ENCODE measurements at places on chromosomes 12 and 14. TPM values are rescaled to one million over a fixed set of nuclear protein-coding genes. Genes with fewer than 3 reads are reported as not detected.

- no peak for DNase-seq
These were observed 3.3 kb downstream of the TMEM121 start for GRCh38 chr14:105529569-105530284.

GRCh38 chr14:86897704-86898513 lies 1095.1 kb downstream of the GALC start:
- DNase-seq: no peak

The DIO2 gene
- total RNA-seq: not detected

- DNase-seq: peak; percentile 90
These were observed 17.0 kb downstream of the RHOF start for GRCh38 chr12:121776190-121777098.

GRCh38 chr14:49306152-49306751 lies 279.9 kb downstream of the RPS29 start:
- DNase-seq: no peak

DNA sequence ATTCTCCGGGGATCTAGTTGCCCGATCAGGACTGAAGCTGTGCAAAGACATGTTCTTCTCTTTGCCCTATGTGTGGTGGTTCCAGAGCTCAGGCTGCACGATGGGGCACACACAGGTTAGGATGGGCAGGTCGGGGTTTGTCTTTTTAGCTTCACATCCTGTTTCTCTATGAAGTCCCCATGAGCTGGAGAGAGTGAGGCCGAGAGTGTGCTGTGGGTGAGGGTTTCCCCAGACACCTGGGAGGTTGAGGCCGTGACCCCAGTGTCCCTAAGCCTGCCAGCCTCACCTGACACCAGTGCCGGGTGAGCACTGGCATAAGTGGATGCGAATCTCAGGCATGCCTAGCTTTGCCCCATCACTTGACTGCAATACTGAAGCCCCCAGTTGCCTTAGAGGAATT lies 32.9 kb upstream of the IGF1 start:
- DNase-seq: no peak

GRCh38 chr12:2486796-2487195 lies 308.0 kb upstream of the FKBP4 start:
- DNase-seq: no peak

GRCh38 chr12:45773747-45774146 lies 44.2 kb downstream of the ARID2 start:
- no peak for DNase-seq

DNA sequence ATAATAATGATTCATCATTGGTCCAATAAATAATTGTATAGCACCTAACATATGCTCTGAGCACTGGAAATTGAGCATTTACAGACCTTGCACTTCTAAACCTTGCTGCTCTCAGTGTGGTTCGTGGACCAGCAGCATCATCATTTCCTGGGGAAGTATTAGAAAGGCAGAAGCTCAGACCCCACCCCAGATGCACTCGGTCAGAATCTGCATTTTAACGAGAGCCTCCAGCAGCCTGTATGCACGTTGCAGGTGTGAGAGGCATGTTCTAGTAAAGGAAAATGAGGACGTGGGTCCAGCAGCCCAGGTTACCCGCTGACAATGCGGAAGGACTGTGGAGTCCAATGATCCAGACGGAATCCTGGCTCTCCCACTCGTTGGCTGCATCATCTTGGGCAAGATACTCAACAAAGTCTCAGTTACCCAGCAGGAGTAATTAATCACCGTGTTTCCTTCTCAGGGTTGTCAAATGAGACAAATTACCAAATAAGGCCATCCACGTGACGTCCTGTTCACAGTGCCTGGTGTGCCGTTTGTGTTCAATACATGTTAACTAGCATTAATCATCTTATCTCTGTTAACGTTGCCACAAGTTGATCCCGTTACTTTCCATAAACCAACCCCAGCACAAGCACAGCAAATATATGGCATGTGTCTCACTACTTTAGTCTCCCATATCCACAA lies 49.2 kb upstream of the CCND2 start:
- peak; percentile 8 for DNase-seq

The PZP gene
- total RNA-seq: not detected

DNA sequence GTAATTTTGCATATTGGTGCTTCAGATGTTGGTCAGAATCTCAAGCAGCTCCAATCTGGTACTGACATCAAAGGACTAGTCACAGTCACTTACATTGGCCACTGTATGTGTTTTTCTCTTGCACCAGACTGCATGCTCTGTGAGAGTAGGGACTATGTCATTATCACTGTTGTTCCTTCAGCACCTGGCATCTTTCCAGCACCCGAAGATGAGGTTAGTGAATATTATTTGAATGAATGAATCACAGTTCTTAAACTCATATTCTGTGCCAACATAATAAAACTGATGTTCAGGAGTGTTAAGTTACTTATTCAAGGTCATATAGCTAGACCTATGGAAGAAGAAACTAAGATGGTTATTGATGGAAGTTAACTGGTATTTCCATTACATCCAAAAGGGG lies 204.5 kb upstream of the TBX3 start:
- DNase-seq: no peak

The DACT1 gene
- total RNA-seq: 0.78 TPM

DNA sequence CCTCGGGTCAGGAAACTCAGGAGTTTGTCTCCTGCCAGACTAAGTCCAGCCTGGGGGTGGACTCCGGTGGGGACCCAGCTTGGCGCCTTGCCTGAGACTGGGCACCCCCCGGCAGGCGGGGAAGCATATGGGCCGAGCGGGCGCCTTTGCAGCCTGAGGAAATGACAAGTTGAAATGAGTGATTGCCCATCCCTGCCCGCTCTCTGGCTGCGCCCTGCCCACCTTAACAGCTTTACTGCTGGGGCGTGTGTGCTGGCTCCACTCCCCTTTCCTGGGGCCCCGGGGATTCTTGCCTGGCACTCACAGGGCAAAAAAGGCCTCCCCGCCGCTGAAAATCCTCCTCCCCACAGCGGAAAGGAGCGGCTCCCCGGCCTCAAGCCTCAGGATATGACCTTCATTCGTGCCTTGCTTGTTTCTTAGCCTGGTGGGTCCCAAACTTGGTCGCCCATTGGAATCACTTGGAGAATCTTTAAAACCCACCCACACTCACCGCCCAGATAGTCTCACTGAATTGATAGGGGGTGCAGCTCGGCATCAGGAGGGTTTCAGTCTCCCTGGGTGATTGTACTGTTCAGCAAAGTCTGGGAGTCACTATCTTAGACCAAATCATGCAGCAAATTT lies 1.5 kb downstream of the RFLNA start:
- DNase-seq: no peak

The SAMD15 gene
- 0.52 TPM for total RNA-seq

The IAPP gene
- total RNA-seq: not detected

DNA sequence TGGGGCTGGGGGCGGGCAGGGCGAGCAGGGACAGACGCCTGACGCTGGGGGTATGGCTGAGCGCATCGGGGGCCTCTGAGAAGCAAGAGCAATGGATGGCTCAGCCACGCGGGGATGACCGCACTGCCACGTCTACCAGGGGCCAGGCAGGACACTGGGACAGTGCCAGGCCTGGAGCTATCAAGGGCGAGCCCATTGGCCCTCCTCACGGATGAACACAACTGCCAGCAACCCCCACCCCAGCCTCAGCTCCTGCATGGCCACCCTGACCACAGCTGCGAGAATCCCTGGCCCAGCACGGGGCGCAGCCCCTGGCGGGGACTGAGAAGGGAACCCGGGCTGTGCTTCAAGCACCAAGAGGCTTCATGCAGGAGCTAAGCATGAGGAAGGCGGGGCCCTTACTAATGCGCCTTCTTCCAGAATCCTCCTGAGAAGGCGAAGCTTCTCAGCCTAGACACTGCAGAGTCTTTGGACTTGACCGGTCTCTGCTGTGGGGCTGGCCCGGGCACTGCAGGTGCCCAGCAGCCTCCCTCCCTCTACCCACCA lies 9.5 kb downstream of the ARL6IP4 start:
- DNase-seq: no peak

DNA sequence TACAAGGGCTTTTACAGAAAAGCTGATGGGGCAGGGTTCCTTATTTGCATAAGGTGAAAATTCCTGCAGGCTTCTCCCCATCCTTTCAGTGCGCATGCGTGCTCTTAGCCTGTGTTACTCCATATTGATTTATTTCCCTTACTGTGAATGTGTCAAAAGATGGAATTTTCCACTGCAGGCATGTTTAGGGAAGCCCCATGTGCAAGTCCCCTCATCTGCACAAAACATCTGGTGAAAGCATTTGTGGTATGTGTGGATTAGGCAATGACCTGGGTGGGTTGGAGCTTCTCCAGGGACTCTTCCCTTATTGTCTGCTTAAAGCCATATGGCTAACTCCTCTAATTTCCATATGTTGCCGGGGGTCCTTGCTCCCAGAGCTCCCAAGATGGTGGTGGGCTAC lies 912.7 kb upstream of the LRFN5 start:
- DNase-seq: no peak

DNA sequence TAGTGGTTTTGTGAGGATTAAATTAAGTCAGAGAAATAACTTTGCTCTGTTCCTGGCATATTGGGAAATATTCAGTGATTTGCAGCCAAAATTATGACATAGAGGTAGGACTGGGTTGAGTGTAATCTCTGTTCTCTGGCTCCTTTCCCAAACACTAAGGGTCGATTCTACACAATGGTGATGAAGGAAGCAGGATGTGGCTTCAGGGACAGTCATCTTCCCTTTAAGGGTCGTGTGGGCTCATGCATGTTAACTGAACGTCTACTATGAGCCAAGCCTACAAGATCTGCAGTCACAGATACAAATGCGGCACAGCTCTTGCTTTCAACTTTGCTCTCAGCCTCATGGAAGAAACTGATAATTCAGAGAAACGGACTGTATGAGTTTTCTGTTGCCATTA lies 381.6 kb downstream of the VRK1 start:
- no peak for DNase-seq

GRCh38 chr14:70188659-70189455 lies at the start of gene SLC8A3:
Gene SLC8A3 (minus strand): TSS chr14:70188951. CDS start chr14:70168422, 20,529 bp downstream.
- DNase-seq: no peak

- DNase-seq: no peak
These were observed 26.5 kb downstream of the AP5M1 start for GRCh38 chr14:57295239-57295638.

GRCh38 chr14:71135496-71135895 lies 228.2 kb downstream of the PCNX1 start:
- DNase-seq: no peak

GRCh38 chr14:38143659-38144505 lies 63.8 kb upstream of the SSTR1 start:
- no peak for DNase-seq

- DNase-seq: peak; percentile 46
These were observed at the start of gene OASL for GRCh38 chr12:121038861-121039668. Gene OASL (minus strand): TSS chr12:121039246. CDS start chr12:121038971, 275 bp downstream.

DNA sequence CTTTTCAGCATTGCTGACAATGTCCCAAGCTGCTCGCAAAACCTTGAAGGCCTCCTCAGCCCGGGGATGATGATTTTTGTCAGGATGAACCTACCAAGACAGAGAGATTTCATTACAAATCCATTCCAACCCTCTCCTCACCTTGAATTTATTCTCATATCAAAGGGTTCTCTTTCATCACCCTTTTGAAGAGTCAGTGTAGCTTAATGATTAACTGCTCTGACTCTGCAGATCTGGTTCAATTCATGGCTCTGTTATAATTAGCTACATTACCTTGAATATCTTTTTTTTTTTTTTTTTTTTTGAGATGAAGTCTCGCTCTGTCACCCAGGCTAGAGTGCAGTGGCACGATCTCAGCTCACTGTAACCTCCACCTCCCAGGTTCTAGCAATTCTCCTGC lies 5.6 kb downstream of the ORMDL2 start:
- no peak for DNase-seq

DNA sequence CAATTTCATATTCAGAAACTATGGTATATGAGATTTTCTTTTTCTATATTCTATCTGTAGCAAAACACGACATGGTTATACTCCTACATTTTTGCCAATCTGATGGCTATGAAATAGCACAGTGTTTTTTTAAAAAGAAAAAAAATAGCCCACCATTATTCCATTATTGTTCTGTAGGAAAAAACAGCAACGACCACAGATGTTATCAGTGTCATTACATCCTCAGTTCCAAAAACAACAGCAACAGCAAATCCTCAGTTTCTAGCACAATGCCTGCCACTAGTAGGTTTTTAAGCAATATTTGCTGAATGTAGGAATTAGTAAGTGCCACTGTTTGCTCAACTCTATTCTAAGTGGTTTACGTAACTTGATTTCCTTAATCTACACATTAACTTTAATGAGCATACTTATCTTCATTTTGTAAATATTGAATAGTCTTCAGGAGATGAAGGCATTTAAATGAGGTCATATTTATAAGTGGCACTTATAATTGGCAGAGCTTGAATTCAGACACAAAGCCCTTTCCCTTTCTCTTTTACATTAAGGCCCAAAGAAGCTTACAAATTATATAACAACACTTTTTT lies 8.3 kb downstream of the RNASE6 start:
- DNase-seq: no peak

DNA sequence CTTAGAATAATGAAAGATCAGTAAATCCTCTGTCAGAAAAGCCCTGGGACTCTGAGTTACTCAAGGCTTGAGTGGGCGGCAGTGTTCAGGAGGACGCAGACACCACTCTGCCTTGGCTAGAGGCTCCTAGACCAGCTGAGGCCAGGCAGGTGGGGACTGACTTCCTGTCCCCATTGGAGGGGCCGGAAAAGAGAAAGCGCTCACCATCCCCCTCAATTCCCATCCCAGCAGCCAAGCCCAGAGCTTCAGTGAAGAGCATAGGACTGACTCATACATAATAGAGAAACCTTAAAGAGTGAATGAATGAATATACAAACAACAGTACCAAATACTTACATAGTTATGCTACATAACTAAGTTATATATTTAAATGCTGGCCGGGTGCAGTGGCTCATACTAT lies 62.0 kb downstream of the PLEKHG7 start:
- DNase-seq: no peak

GRCh38 chr14:105646175-105646574 lies 119.8 kb downstream of the TMEM121 start:
- DNase-seq: no peak

DNA sequence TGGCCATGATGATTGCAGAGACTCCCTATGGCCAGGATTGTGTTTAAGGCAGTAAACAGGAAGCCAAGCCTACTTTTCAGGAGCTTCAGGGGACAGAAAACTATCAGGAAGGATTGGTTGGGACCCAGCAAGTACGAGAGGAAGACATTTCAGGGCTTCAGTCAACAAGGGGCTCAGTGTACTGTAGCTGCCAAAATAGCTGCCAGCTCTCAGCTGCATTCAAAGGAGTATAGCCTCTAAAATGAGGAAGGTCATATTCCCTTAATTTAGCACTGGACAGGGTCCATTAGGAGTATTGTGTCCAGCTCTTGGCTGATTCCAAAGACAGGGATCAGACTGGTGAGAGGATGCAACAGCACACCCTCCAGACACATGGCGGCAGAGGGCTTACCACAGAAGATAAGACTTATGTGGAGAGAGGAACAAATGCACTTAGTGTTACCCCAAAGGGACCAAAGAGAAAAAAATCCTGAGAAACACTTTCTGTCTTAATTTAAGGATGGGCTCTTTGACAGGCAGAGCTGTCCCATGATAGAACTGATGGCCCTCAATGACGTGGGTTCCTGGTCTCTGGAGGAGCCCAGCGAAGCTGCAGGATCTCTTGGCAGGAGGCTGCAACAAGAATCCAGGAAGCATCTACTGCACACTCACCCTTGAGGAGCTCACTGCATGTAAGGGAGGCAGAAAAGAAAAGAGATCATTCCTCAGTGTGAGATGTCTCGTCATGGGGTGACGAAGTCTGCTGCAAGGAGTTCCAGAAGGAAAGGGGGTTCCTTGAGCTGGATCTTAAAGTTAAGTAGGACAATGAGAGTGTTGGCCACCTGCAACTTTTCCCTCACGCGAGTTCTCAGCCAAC lies 14.8 kb downstream of the BDKRB1 start:
- no peak for DNase-seq

- no peak for DNase-seq
These were observed 2.7 kb downstream of the BTBD6 start for GRCh38 chr14:105250986-105251385.
